ENCODE measurements at places on chromosomes 1 and 21.

GRCh38 chr1:98677288-98677687, 15.8 kb downstream of the SNX7 start:
- DNase-seq: no peak

- DNase-seq: no peak
These were observed 190.6 kb upstream of the ZNHIT6 start for GRCh38 chr1:85898861-85899260.

DNA sequence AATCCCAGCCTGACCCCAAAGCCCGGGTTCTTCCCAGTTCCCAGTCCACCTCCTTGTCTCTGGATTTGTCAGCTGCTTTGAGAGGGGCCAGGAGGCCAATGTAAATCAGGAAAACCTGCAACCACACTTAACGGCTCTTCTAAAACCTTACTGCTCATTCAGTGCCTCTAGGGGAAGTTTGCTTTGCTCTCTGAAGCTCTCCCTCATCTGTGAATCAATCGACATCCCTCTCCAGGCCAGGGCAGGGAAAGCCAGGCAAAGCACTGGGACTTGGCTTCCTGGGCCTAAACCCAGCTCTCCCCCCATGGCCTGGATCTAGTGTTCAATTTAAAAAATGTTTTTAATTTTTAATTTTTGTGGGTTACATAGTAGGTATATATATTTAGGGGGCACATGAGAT, 9.3 kb downstream of the NKAIN1 start:
- DNase-seq: no peak

DNA sequence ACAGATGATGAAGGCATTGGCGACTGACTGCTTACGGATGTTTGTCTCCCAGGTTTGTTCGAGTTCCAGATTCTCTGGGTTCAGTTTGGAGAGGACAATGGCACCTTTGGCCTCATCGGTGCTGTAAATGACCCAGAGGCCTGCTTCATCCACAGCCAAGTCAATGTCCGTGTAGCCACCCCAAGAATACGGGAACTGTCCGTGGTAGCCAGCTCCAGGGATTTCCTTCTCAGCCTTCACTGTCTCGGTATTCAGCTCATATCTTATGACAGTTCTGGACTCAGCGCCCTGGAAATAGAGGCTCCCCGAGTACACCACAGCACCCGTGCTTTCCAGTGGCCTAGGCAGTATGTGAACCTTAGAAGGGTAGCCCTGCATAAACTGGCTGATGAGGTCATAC, 14.1 kb downstream of the MYOCOS start:
- DNase-seq: no peak

- DNase-seq: no peak
These were observed 34.2 kb upstream of the ABCD3 start for GRCh38 chr1:94383966-94384408.

- no peak for DNase-seq
These were observed 154.0 kb downstream of the RWDD3 start for GRCh38 chr1:95388031-95388430.

- DNase-seq: no peak
These were observed 969.8 kb upstream of the ADGRL4 start for GRCh38 chr1:79976287-79976686.

- DNase-seq: no peak
These were observed 59.9 kb upstream of the CNN3 start for GRCh38 chr1:94986783-94987182.

- no peak for DNase-seq
These were observed 74.8 kb upstream of the ATP1B1 start for GRCh38 chr1:169031566-169032224.

GRCh38 chr1:50980505-50980904, 10.5 kb downstream of the CDKN2C start:
- DNase-seq: no peak

GRCh38 chr1:247421074-247421473, 5.1 kb downstream of the NLRP3 start:
- DNase-seq: no peak

DNA sequence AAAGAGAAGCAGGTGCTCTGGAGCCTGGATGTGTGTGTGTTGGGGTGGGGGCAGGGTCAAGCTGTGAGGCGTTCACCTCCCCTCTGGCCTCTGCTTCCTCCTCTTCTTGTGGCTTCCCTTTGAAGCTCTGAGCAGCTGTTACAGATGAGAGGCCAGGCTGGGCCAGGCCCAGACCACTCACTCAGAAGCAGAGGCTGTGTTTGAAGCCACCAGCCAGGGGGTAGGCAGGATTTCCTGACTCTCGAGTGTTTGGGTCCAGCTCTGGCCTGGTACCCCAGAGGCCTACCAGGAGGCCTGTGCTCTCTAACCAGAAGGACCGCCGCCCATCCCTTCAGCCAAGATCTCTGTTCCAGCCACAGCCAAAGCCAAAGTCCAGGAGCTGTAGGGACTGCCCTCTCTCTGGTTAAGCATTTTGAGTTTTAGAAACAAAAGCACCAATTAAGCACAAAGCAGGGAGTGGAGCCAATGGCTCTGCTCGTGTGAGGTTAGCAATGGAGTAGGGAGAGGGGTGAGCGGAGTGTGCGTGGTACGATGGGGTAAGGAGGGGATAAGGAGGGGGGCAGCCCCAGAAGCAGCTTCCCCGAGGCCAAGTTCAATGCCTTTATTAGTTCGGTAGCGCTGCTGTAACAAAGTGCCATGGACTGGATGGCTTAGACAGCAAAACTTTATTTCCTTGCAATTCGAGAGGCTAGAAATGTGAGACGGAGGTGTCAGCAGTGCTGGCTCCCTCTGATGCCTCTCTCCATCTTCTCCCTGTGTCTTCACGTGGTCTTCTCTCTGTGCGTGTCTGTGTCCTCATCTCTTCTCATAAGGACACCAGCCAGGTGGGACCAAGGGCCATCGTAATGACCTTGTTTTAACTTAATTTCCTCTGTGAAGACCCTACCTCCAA, 20.5 kb downstream of the RCSD1 start:
- no peak for DNase-seq

DNA sequence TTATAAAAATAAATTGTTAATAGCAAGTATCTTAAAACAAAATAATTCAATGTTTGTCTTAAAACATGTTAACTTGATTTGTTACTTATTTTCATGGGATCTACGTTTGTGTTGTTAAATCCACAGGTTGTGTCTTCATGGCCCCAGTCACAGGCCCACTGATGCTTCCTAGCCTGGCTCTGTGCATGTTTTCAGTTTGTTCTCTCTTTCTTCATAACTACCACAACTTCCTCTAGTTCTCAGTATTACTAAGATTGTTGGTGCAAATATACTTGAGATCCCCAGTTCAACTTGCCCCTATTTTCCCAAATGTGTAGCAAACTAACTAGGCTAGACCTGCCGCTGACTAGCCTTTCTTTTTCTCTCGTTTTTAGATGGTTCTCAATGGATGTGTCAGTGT, 250.5 kb downstream of the NRIP1 start:
- no peak for DNase-seq

DNA sequence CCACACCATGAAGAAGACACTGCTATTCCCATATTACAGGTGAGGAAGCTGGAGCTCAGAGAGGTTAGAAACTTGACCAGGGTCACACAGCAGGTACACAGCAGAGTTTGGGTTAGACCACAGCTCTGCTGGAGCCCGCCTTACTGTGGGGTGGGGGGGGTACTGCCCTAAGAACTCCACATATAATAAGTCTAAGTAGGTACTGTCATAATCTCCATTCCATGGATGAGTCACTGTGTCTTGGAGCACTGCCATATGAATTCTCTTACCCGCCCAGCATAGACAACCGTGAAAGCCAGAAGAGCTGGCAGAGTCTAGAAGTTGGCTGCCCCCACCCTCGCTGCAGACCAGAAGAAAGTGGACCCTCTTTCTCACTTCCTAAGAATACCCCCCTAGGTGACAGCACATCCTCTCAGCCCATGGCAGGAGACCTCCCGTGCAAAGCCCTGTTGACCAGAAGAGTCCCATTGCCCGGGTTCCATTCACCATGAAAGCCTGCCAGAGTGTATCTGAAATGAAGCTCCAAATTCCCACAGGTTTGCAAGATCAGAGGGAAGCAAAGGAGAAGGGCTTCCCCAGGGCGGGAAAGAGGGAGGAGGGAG, 5.2 kb upstream of the PLA2G2D start:
- peak; percentile 56 for DNase-seq

GRCh38 chr1:223202376-223203033, 59.5 kb upstream of the TLR5 start:
- DNase-seq: no peak

- no peak for DNase-seq
These were observed 12.7 kb downstream of the TPM3 start for GRCh38 chr1:154178911-154179811.

DNA sequence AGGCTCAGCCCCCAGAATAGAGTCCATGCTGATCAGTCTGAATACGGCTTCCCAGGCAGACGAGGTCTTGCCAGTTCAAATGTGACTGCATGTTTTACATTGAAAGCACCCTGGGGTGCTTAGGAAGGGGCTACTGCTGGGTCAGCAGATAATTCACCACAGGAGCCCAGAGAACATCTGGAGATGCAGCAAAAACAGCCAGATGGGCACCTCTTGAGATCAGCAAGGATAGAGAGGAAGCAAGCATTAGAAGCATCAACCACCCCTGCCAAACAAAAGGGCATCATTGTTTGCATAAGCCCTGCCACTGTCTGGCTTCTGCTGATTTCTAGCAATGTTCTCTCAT, 403.1 kb downstream of the RRAGC start:
- no peak for DNase-seq

DNA sequence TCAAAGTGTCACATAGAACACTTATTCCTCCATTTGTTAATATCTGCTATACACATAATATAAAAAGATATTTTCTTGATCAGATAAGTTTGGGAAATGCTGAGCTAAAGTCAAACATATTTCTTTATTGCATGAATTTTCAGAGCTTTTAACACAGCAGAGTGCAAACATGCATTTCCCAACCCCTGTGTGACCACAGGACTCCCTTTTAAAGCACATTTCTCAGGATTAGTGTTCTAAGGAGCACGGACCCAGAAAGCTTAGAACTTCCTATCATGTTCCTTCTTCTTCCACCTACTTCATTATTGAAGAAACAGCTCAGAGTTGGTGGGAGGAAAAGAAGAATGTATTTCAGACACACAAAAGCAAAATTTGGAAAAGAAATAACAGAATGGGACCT, 109.1 kb upstream of the CDC42BPA start:
- DNase-seq: no peak

DNA sequence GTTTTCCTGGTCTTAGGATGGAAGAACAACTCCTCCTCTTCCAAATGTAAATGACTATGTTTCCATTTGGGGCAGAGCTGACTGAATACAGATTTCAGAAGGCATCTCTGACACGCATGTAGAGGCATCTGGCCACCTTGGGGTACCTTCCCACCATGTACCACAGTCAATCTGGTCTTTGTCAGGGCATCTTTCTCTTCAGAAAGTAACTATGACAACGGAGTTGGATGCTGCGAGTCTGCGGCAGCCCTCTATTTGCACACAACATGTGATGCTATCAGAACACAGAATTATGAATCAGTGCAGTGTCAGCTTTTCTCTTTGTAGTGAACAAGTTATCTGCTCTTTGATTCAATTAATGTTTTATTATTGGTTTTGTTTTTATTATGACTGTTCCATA, 94.7 kb downstream of the TSEN15 start:
- no peak for DNase-seq

DNA sequence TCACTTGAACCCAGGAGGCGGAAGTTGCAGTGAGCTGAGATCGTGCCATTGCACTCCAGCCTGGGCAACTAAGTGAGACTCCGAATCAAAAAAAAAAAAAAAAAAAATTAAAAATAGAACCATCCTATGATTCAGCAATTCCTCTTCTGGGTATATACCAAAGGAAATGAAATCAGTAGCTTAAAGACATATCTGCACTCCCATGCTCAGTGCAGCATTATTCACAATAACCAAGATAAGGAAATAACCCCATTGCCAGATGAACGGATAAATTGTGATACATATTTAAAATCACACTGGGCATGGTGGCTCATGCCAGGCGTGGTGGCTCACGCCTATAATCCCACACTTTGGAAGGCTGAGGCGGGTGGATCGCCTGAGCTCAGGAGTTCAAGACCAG, 23.8 kb downstream of the ALDH9A1 start:
- DNase-seq: no peak

DNA sequence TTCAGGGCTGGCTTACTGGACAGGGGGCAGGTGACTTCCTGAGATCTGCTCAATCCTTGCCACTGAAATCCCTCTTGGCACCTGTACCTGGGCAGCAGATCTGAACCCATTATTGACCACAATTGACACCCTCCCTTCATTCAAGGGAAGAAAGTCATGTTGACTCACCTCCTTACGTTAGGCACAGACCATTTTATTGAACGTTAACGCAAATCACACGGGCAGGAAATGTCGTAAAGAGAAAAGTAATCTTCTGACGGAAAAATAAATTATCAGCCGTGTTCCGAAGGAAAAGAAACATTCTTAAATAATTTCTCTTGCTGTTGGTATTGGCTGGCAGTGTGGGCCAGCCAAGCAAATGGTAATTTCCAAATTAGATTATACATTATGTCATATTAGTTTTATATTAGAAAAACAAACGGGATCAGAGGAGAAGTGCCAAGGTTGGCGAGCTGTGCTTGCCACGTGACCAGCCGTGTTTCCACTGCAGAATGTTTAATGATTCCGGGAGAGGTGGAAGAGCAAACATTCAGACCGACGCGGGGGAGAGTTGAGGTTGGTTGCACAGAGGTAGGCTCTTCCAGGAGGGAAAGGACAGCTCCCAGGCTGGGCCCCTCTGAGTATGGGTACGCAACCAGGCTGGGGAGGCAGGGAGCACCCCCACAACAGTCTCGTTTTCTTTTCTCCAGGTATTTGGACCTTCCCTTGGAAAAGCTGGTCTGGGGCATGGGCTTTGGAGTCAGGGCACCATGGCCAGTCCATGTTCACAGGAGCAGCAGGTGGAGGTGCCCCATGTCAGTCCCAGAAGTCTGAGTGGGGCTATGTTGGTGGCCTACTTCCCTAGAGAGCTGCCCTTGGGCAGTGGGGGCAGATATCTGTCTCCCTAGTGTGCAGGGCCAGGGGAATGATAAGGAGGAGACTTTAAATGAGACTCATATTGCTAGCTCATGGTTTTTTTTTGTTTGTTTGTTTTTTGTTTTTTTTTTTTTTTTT, 121.1 kb downstream of the FOXD2 start:
- DNase-seq: no peak

DNA sequence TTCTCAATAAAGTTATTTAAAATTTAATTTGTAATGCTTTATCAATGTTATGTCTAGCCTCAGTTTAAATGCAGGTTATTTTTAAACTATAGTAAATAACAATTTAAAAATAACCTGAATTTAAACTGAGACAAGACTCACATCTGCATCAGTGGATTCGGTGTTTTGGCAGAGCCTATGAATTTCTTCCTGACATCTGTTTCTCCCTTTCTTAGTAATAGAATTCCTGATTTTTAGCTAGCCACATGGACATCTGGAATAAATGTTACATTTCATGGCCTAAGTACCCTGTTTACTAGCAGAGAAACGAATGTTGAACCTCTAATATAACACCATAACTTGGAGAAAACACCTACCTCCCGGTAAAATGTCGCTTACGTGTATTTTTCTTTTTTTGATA, 1141.6 kb upstream of the ADGRL2 start:
- DNase-seq: no peak

GRCh38 chr1:30778154-30778978, 20.8 kb upstream of the LAPTM5 start:
- no peak for DNase-seq

GRCh38 chr1:227938911-227939790, 8.6 kb downstream of the WNT9A start:
- DNase-seq: no peak

All from H54 (cell line).